Chondrocyte (in vitro differentiated cells): ENCODE measurements at places on chromosomes 1 and 21.

- DNase-seq, result no peak
These were observed 18.9 kb upstream of the TMEM54 start for GRCh38 chr1:32919811-32920733.

GRCh38 chr1:115771094-115771846, 2.8 kb upstream of the CASQ2 start:
- no peak for DNase-seq

GRCh38 chr1:221032204-221032585, 153.0 kb downstream of the HLX start:
- DNase-seq, result no peak

- DNase-seq, result no peak
These were observed 35.5 kb downstream of the IFNAR1 start for GRCh38 chr21:33360281-33360680.

DNA sequence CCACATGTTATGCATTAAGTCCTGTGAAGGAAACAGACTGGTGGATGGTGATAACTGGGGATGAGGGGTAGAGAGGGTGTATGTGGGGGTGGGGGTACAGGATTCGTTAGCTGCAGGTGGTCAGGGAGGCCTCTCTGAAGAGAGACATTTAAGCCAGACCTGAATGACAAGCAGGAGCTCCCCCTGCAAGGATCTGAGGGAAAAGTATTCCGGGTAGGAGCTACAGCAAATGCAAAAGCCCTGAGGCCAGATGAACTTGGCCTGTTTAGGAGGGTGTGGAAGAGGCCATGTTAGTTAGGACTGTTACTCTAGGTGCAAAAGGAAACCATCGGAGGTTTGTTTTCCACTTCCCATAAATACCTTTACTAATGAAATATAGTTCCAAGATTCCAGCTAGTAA, 9.9 kb downstream of the ARHGEF10L start:
- DNase-seq, result no peak
